ENCODE measurements at places on chromosomes 7 and 10.

DNA sequence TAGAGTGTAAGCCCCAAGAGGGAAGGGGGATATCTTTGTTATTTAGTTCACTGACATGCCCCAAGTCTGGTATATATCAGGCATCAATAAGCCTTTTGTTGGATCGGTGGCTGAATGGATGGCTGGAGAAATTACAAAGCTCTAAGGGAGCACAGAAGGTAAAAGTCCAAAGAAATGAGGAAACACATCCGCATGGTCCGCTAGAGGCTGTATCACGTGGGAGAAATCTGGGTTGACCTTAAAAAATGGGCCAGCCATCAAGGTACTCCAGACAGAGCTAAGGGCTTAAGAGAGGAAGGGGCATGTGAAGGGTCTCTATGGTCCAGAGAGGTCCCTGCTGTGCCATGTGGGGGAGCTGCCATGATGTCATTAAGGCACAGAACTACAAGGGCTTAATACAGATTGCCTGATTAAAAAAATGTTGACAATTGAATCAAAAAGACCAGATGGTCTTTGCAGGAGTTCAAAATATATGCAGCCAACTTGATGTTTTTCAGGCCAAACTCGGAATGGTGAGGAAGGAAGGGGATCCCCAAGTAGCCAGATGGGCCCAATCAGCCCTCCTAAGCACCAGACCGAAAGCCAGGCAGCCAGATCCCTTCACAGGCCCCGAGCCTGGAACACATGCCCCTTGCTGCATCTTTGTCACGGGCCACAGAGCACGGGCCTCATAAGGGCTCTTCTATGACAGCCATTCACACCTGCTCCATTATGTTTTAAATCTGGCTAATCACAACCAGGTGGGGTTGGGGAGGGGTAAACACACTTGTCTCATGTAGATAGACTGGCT, 31.9 kb downstream of the SCRN1 start:
- no peak for DNase-seq

GRCh38 chr7:132076301-132077035, 499.8 kb downstream of the PLXNA4 start:
- DNase-seq: no peak

DNA sequence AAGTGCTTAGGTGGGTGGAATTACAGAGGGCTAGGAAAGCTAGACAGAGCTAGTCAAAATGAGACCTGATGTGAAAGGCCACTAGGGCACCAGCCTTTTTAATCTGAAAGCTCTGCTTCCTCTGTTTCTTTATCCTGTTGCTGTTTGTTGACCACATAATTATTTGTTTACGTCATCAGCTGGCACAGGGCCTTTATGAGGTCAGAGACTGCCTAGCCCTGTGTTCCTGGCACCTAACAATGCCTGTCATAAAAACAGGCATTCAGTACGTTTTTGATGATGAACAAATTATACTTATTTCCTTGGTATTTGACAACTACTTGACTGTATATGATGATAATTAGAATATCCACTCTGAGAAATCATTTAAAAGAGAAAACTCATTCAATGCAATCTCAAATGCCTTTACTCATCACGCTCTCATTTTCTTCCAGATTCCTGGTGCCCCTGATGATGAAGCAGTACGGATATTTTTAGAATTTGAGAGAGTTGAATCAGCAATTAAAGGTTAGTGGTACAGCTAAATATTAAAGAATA, 26.0 kb downstream of the RBM17 start:
- DNase-seq: no peak

DNA sequence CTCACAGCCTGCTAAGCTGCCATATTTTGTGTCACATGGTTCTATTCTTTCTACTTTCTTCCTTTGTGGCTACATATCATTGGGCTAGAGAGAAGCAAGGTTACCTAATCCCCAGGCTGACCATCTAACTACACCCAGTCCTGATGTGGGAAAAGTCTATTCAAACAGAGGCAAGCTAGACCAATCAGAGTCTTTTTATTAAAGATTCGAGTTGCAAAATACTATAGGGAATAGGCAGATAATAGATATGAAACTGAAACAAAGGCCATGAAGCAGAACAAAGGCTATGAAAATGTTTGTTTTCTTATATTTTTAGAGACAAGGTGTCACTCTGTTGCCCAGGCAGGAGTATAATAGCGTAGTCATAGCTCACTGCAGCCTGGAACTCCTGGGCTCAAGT, 36.7 kb downstream of the MTERF1 start:
- no peak for DNase-seq

DNA sequence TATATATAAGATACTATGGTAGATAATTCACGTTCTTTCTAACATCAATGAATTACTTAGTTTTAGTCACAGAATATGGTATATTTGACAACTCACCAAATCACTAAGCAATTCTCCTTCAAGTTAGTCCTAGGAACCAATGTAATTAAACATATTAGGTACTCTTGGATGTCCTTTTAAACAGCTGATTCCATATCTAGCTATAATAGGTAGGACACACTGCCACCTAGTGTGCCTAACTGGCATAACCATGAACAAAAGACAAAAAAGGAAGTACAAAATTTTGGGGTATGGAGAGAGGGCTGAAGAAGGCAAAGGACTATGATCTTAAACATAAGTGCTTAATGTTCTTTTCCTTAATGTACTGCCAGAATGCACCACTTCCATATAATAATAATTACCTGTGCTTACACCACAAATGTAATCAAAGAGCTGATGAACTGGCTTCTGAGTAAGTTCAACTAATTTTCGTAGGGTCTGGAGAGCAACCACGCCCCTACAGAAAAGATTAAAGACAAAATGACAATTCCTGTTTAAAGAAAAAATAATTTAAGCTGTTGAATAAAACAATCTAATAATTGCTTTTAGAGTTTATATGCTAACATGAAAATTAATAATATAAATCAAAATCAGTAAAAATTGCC, 28.7 kb downstream of the PNPLA8 start:
- DNase-seq: peak; percentile 88

GRCh38 chr7:44348300-44348699, 22.9 kb upstream of the CAMK2B start:
- DNase-seq: no peak

DNA sequence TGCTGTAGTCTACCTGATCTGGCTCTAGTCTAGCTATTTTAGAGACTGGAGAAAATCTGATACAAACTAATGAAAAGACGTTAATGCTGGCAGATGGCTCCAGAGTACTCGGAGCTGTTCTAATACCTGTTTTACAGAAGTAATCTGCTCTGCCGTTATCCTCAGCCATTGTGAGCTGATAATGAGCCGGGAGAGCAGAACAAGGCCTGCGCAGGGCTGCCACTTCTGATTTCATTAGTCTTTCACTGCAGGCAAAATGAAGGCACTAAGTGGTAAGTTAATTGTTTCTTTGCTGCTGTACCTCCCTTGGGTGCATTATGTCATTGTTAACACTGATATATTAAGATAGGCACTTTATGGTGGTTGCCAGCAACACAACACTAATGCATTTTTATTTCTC, 456.4 kb upstream of the PFKP start:
- DNase-seq: peak; percentile 97

DNA sequence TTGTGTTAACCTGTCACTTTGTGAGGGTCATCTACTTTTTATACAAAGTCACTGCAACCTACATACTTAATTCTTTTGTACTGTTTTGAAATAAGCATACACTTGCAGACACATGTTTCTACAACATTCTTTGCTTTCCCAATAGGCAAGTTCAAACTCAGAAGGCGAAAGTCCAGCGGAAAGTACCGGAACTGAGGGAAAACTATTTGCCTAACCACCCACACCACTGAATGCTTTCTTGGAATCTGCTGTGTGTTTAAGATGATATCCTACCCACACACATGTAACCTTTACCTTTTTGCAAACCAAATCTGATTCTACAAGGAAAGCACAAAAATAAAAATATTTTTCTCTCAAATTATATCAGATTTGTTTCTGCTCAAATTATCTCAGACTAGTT, 139.4 kb upstream of the AGR3 start:
- no peak for DNase-seq

DNA sequence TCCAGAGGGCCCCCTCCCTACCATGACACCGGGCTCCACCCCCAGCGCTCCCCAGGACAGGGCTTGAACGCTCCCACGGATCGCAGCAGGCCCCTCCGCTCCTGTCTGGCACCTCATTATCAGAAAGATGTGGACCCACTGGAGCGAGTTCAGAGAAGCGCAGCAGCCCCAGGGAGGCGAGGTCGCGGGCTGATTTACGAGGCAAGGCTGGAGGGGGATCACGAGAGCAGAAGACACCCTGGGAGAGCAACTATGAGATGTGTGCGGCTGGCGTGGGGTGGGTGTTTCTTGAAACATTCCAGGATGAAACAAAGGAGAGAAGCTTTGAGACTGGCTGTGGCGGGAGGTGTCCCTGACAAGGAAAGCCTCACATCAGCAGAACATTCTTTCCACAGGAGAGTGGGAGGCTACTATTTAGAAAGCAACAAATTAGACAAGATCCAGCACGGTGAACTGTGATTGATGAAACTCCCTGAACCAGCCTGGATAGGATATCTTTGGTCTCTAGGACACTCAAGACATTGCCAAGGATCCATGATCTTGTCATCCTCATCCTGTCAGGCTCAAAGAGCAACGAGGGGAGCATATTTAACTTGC, 66.0 kb downstream of the JCAD start:
- DNase-seq: no peak

GRCh38 chr10:131998050-131998844, 16.5 kb upstream of the BNIP3 start:
- no peak for DNase-seq

GRCh38 chr7:39043531-39043930, 65.8 kb downstream of the POU6F2 start:
- DNase-seq: no peak

DNA sequence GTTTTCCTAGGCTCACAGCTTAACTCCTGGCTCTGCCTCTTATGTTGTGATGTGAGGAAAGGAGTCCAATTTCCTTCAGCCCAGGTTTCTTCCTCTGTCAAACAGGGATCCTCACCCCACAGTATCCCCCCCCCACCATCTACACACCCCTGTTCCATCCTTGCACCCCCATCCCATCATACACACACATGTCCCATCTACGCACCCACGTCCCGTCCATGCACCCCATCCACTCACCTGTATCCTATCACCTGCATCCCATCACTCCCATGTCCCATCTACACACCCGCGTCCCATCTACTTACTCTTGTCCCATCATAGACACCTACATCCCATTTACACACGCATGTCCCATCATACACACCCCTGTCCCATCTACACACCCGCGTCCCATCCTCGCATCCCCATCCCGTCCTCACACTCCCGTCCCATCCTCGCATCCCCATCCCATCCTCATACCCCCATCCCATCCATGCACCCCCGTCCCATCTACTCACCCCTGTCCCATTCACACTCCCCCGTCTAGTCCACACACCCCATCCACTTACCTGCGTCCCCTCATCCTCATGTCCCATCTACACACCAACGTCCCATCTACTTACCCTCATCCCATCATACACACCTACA, 117.3 kb downstream of the TRRAP start:
- no peak for DNase-seq

DNA sequence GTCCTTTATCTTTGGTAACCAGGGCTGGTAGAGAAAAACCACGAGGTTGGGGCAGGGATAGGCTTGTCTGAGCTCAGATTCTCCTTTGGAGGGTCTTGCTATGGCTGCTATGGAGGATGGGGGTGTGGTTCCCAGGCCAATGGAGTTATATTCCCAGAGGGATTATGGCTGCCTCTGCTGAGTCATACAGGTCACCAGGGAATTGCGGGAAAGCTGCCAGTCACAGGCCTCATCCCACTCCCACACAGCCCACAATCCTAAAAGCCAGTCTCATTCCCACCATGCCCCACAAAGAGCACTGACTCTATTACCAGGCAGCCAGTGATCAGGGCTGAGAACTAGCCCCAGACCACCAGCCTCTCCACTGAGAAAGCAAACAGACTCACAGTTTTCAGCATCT, 316.6 kb upstream of the TMEM229A start:
- DNase-seq: no peak

- no peak for DNase-seq
Measured at GRCh38 chr7:49866076-49866735, 92.8 kb downstream of the VWC2 start.

DNA sequence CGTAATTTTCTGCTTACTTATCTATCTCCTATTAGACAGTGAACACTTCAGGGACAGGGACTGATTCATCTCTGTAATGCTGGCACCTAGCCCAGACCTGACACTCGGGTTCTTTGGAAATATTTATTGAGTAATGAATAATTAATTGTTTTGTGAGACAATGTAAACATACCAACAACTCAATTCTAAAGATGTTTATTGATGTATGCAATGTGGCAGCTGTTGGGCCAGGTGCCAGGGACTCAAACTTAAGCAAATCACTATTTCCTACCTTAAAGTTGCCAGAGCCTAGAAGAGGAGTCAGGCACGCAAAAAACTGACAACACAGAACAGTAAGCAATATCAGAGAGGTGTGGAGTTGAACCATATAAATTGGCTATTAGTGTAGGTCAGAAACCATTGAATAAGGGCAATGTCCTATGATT, 63.6 kb upstream of the BMPER start:
- DNase-seq: peak; percentile 55

- no peak for DNase-seq
Measured at GRCh38 chr7:143362131-143363015, at the start of gene FAM131B. FAM131B (minus strand) TSS chr7:143362713; CDS start chr7:143362603, 110 bp downstream.

GRCh38 chr10:36681751-36682632, 443.4 kb upstream of the ANKRD30A start:
- no peak for DNase-seq

- DNase-seq: no peak
Measured at GRCh38 chr10:90179696-90180407, 478.5 kb downstream of the KIF20B start.

DNA sequence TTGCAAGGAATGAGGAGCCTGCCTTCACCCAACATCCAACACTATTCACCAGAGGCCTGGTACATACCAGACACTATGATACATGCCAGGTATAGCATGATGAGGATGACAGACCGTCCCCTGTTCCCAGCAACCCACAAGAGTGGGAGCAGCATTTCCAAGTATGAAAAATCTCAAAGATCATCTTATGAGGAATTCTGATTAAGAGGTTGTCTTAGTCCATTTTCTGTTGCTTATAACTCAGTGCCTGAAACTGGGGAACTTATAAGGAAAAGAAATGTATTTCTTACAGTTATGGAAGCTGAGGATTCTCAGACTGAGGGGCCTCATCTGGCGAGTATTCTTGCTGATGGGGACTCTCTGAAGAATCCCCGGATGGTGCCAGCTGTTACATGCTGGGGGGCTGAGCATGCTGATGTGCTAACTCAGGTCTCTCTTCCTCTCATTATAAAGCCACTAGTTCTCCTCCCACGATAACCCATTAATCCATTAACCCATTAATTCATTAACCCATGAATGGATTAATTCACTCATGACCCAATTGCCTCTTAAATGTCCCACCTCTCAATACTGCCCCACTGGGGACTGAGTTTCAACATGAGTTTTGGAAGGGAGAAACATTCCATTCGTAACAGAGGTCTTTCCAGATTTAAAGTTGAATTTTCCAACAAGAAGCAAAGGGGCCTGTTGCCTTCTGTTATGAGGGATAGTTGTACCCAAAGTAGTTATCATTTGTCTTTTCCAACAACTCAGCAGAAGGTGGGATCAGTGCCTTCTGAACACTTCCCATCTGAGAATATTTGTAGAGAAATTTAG, 173.9 kb downstream of the HERPUD2 start:
- DNase-seq: no peak
